ENCODE measurements at places on chromosomes 13 and 19.
A peak's percentile ranks its signal among the peaks of the same experiment; 100 is the strongest.

DNA sequence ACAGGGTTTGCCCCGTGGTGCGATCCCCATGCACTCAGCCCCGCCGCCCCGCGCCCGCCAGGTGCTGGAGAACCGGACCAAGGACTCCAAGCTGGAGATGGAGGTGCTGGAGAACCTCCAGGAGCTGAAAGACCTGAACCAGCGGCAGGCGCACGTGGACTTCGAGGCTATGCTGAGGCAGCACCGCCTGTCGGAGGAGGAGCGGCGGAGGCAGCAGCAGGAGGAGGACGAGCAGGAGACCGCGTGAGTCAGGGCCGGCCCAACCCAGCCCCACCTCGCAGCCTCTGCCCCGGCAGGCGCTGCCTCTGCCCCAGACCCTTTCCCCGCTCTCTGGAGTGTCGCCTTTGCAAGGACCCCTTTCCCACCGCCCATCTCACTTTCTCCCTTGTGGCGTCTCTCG lies 11.3 kb downstream of the YJU2 start:
- DNase-seq, result no peak

- peak; percentile 90 for DNase-seq
Measured at GRCh38 chr19:12782424-12783290, 7.3 kb upstream of the HOOK2 start.

- no peak for DNase-seq
Measured at GRCh38 chr19:50311723-50312635, 17.2 kb downstream of the KCNC3 start.

- no peak for DNase-seq
Measured at GRCh38 chr13:42173789-42174343, 98.1 kb upstream of the AKAP11 start.

GRCh38 chr19:8307400-8307964 lies 676 bp downstream of the CD320 start:
- no peak for DNase-seq

All from suppressor macrophage treated with lipopolysaccharide for 1 hour (primary cell).